Cerebellar nuclear complex (tissue), 1 donor: ENCODE measurements at places on chromosomes 4 and X.
A peak's percentile ranks its signal among the peaks of the same experiment; 100 is the strongest.

GRCh38 chr4:42543762-42544161 is 113.1 kb downstream of the ATP8A1 start:
- no peak for DNase-seq

DNA sequence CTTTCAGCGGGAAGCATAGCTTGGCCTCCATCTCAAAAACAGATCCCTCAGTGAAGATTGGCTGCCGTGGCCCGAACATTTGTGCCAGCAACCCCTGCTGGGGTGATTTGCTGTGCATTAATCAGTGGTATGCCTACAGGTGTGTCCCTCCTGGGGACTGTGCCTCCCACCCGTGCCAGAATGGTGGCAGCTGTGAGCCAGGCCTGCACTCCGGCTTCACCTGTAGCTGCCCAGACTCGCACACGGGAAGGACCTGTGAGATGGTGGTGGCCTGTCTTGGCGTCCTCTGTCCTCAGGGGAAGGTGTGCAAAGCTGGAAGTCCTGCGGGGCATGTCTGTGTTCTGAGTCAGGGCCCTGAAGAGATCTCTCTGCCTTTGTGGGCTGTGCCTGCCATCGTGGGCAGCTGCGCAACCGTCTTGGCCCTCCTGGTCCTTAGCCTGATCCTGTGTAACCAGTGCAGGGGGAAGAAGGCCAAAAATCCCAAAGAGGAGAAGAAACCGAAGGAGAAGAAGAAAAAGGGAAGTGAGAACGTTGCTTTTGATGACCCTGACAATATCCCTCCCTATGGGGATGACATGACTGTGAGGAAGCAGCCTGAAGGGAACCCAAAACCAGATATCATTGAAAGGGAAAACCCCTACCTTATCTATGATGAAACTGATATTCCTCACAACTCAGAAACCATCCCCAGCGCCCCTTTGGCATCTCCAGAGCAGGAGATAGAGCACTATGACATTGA is 175.4 kb downstream of the FAT4 start:
- DNase-seq = no peak

GRCh38 chrX:40266490-40267333 is 169.0 kb upstream of the BCOR start:
- no peak for DNase-seq

DNA sequence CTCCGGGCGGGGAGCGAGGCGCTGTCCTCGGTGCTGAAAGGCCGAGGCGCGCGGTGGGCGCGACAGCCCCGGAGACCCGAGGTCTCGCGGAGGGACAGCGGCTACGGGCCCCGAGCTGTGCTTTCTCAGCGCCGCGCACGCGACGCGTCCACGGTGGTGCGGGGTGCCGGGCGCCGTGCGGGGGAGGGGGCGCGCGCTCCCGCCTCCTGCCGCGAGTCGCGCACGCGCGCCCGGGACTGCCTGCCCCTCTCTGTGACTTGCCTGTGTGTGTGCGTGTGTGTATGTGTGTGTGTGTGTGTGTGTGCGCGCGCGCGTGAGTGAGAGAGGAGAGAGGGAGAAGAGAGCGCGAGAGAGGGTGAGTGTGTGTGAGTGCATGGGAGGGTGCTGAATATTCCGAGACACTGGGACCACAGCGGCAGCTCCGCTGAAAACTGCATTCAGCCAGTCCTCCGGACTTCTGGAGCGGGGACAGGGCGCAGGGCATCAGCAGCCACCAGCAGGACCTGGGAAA is at the start of gene GRIA2:
TSS of gene GRIA2 (plus strand) at position 358 of the 511 bp plus-strand sequence. CDS start 315 bp downstream, outside the sequence.
- DNase-seq = peak; percentile 37

- no peak for DNase-seq
These were observed 125.5 kb upstream of the GIMD1 start for GRCh38 chr4:106494066-106494465.

- DNase-seq = no peak
These were observed 994.2 kb upstream of the TENM3 start for GRCh38 chr4:181249031-181249430.

DNA sequence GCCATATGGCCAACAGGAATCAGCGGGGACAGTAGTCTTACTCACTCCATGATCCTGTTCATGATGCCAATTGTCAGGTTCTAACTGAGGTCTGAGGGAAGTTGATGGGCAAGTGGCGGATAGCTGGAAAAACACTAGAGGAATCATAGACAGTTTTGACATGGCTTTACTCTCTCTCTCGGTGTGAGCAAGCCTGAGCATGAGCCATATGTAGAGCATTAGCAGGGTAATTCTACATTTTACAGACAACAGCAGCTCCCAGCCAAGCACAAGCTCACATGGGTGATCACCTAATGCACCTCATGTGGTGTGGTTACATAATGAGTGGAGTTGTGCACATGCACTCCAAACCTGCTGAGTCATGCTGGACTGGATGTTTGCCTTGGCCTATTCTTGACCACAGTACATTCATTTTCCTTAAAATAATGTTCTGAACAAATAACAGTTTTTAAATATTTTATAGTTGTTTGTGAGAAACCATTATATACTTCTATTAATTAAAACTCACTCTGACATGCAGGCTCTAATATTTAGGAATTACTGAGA is 429.2 kb downstream of the GPAT3 start:
- no peak for DNase-seq

DNA sequence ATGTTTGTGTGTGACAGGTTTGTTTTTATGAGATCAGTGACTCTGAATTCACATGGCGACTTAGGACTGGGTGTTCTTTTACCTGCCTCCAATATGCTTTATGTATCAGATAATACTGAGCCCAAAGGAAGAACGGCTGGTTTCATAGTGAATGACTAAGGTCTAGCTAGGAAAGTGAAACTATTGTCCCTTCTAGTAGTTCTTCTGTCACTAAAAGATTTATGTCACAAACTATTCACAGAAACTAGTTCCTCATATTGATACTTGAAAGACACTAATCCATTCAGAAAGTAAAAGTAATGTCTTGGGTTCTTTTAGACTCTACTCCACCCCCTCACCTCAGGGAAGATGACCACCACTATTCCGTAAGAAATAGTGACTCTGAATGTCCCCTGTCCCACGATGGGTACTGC is 81.7 kb downstream of the EGF start:
- DNase-seq = no peak

DNA sequence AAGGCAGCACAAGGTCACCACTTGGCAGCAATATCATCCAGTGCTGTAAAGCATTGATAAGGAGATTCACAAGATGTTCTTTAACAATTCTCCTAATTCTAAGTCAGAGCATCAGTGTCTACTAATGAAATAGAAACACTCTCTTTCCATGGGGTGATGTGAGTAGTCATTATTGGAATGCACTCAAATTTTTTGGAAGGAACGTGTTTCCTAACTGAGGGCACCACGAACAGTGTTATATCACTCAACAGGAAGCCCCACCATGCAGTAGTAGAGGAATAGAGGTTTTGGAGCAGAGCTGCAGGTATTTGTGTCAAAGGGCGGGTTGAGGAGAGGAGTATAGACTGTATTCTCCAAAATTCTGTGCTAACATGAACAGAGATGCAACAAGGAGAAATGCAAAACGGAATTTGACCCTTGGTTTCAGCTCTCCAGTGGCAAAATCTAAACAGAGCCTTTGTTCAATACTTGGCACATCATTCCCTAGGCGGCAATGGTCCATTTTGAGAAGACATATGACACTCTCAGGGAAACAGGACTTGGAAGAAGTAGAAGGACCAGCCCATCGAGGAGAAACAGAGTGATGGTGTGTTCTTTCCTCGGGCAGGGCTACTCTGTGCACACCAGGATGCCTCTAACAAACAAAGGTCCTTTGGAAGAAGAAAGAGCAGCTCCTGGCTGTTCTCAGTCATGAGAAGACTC is 98.9 kb downstream of the CPEB2 start:
- no peak for DNase-seq

DNA sequence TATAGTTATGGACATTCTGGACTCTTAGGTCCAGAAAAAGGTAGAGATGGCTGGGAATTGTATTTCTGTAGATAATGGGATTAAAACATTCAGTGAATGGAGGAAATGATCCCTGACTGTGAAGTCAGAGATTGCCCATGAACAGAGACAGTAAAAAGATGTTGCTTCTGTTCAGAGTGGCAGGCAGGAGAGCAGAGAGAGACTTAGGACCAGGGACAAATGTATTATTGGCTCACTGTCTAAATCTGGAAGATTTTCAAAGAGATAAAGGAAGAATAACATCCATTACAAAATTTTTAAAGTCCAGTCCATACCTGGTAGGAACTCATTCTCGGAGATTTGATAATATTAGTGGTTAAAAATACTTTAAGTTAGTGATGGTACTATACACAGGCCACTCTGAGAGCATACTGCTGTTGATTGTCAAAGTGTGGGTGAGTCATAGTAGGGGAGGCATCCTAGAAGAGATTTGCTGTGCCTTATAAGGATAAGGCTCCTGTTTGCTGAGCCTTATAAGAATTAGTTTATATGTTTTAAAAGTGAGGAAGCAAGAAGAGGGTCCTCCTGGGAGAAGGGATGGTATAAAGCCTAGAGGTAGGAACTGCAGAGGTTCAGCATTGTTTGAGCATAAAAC is 53.0 kb downstream of the JADE3 start:
- DNase-seq = no peak

DNA sequence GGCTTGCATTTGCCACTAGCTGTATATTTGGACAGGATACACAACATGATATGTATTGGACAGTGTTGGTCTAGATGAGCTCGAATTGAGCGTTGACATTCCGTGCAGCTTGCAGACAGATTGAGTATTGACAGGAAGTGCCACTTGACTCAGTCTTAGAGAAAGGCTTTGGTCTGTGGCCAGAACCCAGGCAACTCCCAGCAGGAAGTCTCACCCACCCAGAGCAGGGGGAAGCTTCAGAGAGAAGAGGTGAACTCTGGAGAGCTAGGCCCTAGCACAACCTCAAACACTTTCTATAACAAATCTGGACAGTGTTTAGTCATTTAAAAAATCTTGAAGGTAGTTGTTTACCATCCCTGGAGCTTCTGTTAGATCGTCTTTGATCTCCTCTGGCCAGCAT is 280.5 kb downstream of the FBXW7 start:
- DNase-seq = no peak

- no peak for DNase-seq
These were observed 60.9 kb downstream of the AASDH start for GRCh38 chr4:56326363-56326762.

GRCh38 chr4:30776921-30777415 is 56.8 kb downstream of the PCDH7 start:
- DNase-seq = no peak

- DNase-seq = no peak
These were observed 198.3 kb upstream of the MID1 start for GRCh38 chrX:10818651-10819050.

- no peak for DNase-seq
These were observed 69.7 kb upstream of the DCLK2 start for GRCh38 chr4:150008546-150008945.

DNA sequence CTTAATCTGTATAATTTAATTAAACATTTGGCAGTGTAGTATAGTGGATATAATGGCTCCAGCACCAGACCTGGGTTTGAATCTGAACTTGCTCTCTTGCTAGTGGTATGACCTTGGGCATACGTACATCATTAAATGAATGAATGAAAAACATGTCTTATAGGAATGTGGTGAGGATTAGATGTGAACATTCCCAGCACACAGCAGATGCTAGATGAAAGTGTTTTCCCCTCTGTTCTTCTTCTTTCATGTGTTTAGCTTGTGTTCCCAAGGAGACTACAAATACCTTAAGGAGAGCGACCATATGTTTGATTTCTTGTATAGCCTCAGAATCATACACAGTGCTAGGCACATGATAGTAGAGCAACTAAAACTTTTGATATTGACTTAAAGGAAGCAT is 56.5 kb downstream of the CT47B1 start:
- no peak for DNase-seq

DNA sequence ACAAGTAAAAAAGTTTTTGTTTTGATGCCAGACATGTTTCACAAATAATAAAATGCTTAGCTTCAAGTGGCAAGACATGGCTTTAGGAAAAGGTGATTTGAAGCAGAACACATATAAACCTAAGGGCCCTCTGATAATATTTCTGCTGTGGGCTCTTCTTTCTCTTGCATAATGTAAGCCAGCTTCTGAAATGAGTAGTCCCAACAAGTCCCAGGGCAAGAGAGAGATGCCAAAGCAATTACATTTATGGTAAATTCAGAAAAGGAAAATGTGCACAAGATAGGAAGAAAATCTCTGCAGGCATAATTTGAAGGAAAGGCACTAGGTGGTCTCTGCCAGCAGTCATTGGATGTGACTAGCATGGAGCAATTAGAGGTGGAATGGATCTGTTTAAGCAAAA is 170.8 kb upstream of the GALNT7 start:
- DNase-seq = no peak

- DNase-seq = no peak
These were observed 74.7 kb downstream of the GALNT7 start for GRCh38 chr4:173243321-173243720.

DNA sequence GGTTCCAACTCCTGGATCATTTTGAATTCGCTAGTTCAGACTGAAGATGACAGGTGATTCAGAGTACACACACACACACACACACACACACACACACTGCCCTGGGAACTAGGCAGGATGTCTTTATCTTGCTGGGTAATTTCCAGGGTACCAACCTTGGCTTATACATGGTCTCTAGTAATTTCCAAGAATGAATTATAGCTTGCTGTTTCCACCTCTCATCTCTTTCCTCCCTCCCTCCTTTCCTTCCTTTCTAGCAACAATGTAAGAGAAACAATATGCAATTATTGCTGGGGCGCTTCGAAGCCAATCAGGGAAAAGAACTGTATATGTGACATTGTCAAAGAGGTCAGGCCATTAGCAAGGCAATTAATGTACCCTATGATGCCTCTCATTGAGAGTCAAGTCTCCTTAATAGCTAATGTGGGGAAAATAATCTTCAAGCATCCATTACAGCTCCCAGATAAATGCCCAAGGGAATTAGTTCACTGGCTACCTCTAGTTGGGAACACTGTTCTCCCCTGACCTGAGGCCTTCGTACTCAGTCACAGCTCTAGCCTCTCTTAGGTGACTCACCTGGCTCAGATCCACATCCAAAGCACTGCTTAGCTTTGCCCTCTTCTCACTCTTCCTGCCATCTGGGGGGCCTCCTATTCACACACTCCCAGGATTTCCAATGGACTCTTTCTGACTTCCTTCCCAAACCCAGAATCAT is 311.5 kb downstream of the PPP1R2C start:
- DNase-seq = no peak

DNA sequence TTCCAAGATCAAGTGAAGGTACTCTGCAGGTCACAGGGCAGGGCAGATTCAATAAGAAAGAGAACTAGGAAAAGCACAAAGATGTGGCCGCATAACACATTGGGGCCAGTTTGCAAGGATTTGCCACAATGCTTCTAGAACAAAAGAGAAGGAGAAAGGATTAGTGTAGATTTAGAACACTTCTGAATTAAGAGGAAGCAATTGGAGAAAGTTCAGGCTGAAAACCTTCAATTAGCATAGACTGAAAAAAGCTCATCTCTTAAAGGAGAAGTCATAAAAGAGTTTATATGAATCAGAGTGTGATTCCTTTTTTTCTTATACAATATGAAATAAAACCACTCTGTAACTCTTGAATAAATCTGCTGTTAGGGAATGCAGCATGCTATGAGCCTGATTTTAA is 215.6 kb upstream of the FAT1 start:
- DNase-seq = no peak

DNA sequence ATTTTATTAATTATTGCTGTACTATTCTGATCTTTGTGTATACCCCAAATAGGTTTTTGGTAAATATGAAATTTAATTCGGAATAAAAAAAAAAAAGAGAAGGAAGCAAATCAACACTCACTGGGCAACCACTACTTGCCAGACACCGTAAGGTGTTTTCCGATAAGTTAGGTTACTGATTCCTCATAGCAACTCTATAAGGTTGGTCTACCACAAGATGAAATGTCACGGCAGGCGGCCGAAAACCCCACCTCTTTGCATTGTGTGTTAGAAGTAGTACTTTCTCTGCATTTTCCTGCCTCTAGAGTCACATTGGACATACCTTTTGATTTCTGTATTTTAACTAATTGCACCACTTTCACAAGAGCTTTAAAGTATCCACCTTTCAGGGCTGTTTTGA is 44.5 kb upstream of the RASGEF1B start:
- no peak for DNase-seq
